Kasumi-1 (cell line): ENCODE measurements at places on chromosomes 4 and X.
A peak's percentile ranks its signal among the peaks of the same experiment; 100 is the strongest.

GRCh38 chrX:17046478-17047097, 100.1 kb downstream of the REPS2 start:
- DNase-seq: peak; percentile 63

DNA sequence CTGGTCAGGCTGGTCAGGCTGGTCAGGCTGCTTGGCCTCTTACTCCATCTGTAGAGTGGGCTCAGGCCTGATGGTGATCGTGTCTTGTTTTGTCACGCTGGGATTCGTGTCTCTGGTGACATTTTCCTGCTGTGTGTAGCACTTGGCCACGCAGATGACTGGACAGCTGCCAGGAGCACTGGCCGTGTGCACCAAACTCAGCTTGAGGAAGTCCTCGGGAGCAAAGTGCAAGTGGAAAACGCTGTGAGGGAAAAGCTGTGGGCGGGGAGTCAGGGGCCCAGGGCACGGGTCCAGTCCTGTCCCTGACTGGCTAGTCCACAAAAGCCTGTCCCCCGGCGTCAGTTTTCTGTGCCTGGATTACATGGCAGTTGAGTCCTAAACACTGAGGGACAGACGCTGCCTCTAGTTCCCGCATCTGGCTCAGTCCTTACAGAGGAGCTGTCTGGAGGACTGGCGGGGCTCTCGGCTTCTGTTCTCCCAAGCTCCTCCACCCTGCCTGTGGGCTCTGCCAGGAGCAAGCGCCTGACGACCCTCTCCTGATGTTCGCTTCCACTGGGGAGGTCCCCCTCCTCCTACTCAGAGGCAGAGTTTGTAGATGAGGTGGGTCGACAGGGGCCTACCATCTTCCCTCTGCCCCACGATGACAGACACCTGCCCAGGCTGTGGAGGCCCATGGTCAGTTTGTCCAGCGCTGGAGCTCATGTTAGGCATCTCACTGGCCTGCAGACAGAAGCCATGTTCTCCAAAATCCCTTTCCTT, 35.9 kb upstream of the GRPEL1 start:
- DNase-seq: no peak

- no peak for DNase-seq
Measured at GRCh38 chrX:77088233-77088632, 359.0 kb upstream of the FGF16 start.

GRCh38 chrX:110732266-110732665, 63.4 kb downstream of the CHRDL1 start:
- DNase-seq: no peak

DNA sequence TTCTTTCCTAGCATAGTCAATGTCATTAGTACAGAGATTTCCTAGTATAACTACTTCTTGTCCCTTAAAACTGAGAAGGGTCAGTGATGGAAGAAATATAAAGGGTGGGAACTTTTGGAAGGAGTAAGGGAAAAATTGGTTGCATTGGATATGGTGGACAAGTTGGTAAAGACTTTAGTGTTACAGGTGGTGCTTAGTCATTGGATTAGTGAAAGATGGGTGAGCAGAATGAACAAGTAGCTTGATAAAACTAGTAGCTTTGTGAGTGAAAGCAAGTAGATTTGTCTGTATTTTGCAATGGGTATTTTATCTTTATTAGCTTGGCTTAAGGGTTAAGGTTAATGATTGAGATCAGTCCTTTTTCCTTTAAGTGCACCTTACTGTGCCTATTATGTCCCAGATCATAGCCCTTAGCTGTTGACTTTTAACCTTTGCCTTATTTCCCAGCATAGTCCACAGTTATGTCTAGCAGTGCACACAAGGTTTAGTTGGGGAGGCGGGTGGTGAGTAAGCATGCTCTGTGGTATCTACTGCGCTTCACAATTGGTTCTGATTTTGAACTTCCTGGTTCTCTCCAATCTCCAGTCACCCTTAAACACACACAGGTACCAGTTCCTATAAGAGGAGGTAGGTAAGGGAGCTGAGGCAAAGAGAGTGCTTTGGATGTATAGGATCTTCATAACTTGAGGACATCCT, 9.5 kb downstream of the WDR44 start:
- DNase-seq: no peak

DNA sequence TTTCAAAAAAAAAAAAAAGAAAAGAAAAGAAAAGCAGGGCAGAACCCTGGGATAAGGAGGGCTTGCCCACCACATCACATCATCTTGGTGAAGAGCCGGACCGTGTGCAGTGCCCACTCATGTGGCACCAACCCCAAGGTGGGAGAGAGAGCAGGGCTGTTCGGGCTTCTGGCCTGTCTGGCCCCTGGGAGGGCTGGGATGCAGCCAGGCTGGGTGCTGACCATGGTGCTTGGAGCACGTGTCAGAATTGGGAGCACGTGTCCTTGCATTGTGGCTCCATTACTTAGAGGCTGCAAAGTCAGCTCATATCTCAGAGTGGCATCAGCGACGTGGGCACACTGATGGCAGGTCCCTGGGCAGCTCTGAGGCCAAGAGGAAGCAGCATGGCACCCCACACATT, 100.9 kb upstream of the AFAP1 start:
- DNase-seq: no peak

DNA sequence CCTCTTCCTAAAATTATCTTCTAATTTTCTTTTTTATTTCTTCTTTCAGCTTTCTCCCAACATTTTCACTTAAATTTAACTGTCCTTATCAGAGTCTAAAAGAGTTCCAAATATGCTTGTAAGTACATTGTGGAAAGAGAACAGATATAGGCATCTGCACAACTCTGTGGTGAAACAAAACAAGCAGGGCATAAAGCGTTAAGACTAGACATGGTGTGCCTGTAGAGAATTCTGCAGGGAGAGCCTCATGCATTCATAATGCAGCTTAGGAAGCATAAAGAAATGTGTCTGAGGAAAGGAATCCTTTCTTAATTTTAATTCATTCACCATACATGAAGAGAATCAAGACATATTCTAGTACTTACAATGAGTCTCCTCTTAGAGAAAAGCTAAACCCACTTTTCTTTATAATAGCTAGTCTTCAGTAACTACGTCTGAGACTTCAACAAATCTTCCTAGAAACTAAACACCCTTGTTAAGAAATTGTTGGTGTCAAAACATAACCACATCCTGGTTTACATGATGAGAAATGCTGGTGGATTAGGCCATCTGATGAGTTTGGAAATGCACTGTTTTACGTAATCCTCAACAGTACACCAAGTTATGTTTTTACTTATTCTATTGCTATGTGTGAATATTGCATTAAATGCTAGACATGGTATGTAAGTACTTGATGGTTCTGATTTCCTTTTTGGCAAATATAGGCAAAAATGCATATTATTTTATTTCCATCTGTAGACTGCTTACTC, 307.8 kb upstream of the GIMD1 start:
- peak; percentile 72 for DNase-seq

- no peak for DNase-seq
Measured at GRCh38 chrX:116975517-116975916, 512.7 kb upstream of the CT83 start.

- no peak for DNase-seq
Measured at GRCh38 chr4:26300314-26301307, 20.2 kb upstream of the RBPJ start.

DNA sequence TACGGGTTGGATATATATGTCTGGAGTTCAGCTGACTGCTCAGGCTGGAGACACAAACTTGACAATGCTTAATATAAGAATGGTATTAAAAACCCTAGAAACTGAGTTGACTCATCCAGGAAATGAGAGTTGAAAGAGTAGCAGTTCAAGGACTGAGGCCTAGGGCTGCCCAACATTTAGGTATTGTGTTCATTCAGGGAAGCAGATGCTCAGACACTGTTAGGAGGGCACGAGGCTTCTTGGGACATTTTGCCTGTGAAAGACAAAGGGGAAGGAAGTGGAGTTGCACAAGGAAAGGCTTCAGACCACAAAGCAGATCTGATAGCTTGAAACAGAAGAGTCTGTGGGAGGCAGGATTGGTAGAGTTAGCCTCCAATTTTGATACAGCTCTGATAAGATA, 52.0 kb upstream of the HS3ST1 start:
- peak; percentile 100 for DNase-seq

DNA sequence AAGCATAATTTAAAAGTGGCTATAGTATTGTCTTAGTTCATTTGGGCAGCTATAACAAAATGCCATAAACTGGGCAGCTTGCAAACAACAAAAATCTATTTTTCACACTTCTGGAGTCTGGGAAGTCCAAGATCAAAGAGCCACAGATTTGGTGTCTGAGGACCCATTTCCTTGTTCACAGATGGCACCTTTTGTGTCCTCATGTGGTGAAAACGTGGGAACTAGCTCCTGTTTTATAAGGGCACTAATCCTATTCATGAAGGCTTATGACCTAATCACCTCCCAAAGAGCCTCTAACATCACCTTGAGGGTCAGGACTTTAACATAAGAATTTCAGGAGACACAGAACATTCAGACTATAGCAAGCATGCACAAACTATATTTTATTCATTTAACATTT, 126.5 kb upstream of the WDFY3 start:
- DNase-seq: no peak

DNA sequence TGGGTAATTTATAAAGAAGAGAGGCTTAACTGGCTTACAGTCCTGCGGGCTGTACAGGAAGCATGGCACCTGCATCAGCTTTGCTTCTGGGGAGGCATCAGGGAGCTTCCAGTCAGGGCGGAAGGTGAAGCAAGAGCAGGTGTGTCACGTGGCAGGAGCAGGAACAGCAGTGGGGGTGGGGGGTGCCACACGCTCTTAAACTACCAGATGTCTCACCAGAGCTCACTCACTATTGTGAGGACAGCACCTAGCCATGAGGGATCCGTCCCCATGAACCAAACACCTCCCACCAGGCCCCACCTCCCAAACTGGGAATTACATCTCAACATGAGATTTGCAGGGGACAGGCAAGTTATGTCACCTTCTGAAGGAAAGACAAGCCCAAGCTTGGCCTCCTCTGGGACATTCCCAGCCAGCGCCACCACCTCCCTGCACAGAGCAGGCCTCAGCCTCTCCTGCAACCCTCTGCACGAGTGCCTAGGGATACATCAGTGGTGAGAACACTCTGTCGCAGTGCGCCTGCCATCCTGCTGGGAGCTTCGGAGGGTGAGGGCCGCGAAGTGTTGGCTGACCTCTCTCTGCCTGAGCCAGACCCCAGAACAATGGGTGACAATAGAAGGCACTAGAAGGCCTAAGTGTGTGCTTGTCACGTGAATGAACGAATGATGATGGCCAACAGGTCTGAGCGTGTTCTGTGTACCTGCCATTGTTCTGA, 244.3 kb downstream of the EVC2 start:
- DNase-seq: no peak

DNA sequence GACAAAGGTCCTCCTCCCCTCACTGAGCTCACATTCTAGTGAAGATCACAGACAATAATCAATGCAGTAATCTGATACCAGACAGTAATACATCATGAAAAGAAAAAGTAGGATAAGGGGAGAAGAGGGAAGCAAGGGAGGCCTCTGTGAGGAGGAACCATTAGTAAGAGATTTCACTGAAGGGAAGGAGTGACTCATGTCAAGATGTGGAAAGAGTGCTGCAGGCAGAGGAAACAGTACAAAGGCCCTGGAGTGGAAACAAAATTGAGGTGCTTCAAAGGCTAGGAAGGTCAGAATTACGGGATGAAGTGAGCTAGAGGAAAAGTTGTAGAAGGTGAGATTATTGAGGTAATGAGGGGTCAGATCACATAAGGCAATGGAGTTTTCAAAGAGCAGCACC, 38.1 kb downstream of the LAMTOR3 start:
- DNase-seq: peak; percentile 82

GRCh38 chr4:87783781-87784180, 15.6 kb upstream of the IBSP start:
- no peak for DNase-seq

DNA sequence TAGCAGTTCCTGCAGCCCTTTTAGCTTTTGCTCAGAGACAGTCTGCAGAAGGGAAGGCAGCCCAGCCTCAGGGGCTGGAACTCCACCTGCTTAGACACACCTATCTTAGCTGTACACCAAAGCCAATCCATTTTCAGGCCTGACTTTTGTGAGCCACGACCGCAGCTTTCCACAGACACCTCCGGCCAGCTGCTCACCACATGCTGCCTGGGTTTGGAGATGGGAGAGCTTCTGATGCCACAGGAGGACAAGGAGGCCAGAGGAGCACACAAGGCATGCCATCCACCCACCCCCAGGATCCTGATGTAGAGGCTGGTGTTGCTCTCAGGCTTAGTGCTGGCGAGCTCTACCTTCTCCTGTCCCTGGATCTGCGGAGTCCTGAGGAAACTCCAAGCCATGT, 141.8 kb upstream of the NALF2 start:
- no peak for DNase-seq

GRCh38 chr4:156962058-156962358, 9.6 kb downstream of the PDGFC start:
- DNase-seq: no peak

GRCh38 chr4:141669501-141669900, 33.1 kb downstream of the IL15 start:
- DNase-seq: no peak

- DNase-seq: no peak
Measured at GRCh38 chrX:96563646-96564045, 121.0 kb upstream of the DIAPH2 start.

GRCh38 chr4:33054656-33055196, 2334.6 kb downstream of the PCDH7 start:
- DNase-seq: no peak
